ENCODE measurements at places on chromosomes 6 and 20. TPM values are rescaled to one million over a fixed set of nuclear protein-coding genes. Genes with fewer than 3 reads are reported as not detected.

PRND gene
- total RNA-seq = not detected

SLC24A3 gene
- total RNA-seq = 12.3 TPM

OLIG3 gene
- not detected for total RNA-seq

FGD2 gene
- total RNA-seq = 18.6 TPM

TPD52L1 gene
- 81.3 TPM for total RNA-seq

BFSP1 gene
- total RNA-seq = 1.6 TPM

LAMP5 gene
- total RNA-seq = not detected

TFAP2A gene
- not detected for total RNA-seq

DEFB129 gene
- total RNA-seq = not detected

HNF4A gene
- total RNA-seq = not detected

CRISP3 gene
- 9.2 TPM for total RNA-seq

HLA-DRB5 gene
- 0.32 TPM for total RNA-seq

PLG gene
- not detected for total RNA-seq

OR2H2 gene
- not detected for total RNA-seq

HTR1E gene
- not detected for total RNA-seq

SNAP91 gene
- total RNA-seq = not detected

RAB32 gene
- total RNA-seq = 36.7 TPM

CNR1 gene
- total RNA-seq = 9.4 TPM

NRN1 gene
- total RNA-seq = 81.4 TPM

GCNT2 gene
- total RNA-seq = 1.4 TPM

SLC22A1 gene
- total RNA-seq = 0.98 TPM

RAB44 gene
- 1.9 TPM for total RNA-seq

MTFR2 gene
- 0.73 TPM for total RNA-seq

SAMD3 gene
- 2.1 TPM for total RNA-seq

Data from breast epithelium (tissue), 4 donors.